Activated naive CD8-positive, alpha-beta T cell treated with anti-CD3 and anti-CD28 coated beads for 36 hours (primary cell): ENCODE measurements at places on chromosomes 7 and 10. TPM values are rescaled to one million over a fixed set of nuclear protein-coding genes. Genes with fewer than 3 reads are reported as not detected.

DNA sequence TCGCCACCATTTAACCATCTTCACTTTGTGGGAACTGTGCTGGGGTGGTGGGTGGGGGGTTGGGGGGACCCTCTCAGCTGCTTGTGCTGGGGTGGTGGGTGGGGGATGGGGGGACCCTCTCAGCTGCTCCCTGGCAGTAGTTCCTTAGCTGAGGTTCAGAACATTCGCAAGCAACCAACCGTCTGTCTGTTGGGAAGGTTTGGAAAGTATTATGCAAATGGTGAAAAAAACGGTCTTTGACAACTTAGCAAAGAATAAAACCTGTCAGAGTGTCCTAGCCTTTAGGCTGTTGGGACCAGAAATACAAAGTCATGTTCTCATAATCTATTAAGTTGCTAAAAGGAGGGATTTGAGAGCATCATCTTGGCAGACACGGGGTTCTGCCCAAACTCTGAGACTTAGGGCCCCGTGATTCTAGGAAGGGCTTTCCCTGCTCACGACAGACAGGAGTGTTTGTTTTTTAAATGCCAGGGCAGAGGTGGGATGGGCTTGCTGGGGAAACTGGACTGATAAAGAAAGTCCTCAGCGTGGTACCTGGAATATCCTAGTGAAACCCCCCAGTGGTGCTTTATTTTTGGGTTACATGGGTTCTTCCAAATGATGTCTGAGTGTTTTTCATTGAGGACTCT is 14.1 kb upstream of the SRGN start:
- no peaks in the 10 kb centered on the region for H3K27me3 ChIP-seq
- DNase-seq, result no peak
- peaks cover 6% of the 10 kb centered on the region for H3K4me1 ChIP-seq
- H3K27ac ChIP-seq, result no peak overlapping the region
- H3K4me3 ChIP-seq, result no peak overlapping the region

The FIGNL1 gene
- 47.5 TPM for total RNA-seq

The TRIM73 gene
- total RNA-seq, result 1.5 TPM

GRCh38 chr10:78755063-78755701 is 313.6 kb upstream of the ZMIZ1 start:
- peaks cover 26% of the 10 kb centered on the region for H3K27me3 ChIP-seq
- H3K36me3 ChIP-seq, result no peaks in the 10 kb centered on the region
- H3K4me3 ChIP-seq, result no peak overlapping the region

The ASB10 gene
- total RNA-seq, result not detected

DNA sequence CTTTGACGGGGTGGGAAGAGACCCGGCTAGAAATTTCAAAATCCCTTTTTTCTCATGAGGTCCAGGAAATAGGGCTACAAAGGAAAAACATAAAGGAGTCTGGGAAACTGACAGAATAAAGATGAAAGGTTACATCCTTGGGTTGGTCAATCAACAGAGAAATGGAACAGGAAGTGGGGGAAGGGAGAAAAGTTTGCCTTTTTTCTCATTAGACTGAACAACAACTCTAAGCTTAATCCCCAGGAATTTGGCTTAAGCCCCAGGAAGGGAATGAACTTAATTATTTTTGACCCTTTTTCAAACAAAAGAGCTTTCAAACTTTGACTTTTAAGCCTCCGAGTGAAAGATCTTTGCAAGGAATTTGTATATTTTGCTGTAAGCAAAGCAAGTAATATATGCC is 32.7 kb downstream of the LGI1 start:
- no peak overlapping the region for H3K4me3 ChIP-seq
- no peak for DNase-seq
- no peaks in the 10 kb centered on the region for H3K36me3 ChIP-seq
- peaks cover 8% of the 10 kb centered on the region for H3K27me3 ChIP-seq

The PLEKHS1 gene
- 0.24 TPM for total RNA-seq

The CNNM1 gene
- total RNA-seq, result 1.0 TPM

The FAM241B gene
- total RNA-seq, result 9.9 TPM

- peaks cover 5% of the 10 kb centered on the region for H3K27me3 ChIP-seq
- no peak overlapping the region for H3K4me3 ChIP-seq
- H3K36me3 ChIP-seq, result no peaks in the 10 kb centered on the region
- H3K4me1 ChIP-seq, result peaks cover 10% of the 10 kb centered on the region
- DNase-seq, result no peak
Observed at GRCh38 chr10:11636697-11637303, 25.4 kb upstream of the USP6NL start.

GRCh38 chr10:34104829-34105572 is 710.1 kb downstream of the PARD3 start:
- no peak for DNase-seq
- H3K4me1 ChIP-seq, result no peaks in the 10 kb centered on the region
- no peaks in the 10 kb centered on the region for H3K36me3 ChIP-seq
- H3K4me3 ChIP-seq, result no peak overlapping the region

DNA sequence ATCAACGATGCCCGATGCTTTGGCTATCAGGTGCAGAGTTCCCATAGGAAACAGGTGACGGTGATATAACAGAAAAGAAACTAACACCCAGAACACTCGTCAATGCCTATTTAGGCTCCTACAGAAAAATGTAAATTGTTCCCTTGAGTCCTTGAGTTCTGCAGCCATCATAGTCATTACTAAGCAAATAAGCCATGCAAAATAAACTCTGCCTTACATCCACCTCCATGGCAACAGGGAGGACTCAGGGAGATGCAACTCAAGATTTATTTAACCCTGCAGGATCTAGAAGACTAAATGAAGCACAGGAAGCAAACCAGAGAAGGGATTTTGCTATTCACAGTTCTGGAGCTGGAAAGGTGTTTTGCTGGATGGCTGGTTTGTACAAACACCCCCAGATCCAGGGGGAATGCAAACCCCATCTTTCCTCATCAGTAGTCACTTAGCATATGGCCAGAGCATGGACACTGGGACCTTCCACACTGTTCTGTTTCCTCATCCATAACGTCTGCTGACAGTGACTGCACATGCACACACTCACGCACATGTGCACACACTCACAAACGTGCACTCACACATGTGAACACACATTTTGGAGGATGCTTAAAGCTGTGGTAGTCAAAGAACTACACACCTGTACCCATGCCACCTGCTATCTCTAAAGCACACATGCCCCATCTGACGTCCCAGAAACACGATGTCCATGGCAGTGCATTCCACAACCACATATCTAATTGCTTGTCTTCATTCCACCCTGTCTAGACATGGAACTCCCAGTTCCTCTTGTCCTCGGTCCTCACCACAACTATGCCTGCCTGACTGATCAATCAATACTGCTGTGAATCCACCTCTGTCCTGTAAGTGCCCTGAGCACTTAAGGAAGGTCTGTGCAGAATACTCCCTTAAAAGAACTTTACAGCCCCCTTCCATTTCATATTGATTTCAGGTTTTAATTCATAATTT is 178.2 kb downstream of the COBL start:
- no peaks in the 10 kb centered on the region for H3K36me3 ChIP-seq
- DNase-seq, result no peak
- H3K27ac ChIP-seq, result no peak overlapping the region
- H3K27me3 ChIP-seq, result no peaks in the 10 kb centered on the region
- H3K4me3 ChIP-seq, result no peak overlapping the region

GRCh38 chr7:40839881-40840280 is 705.1 kb downstream of the SUGCT start:
- no peaks in the 10 kb centered on the region for H3K36me3 ChIP-seq
- no peak for DNase-seq
- no peaks in the 10 kb centered on the region for H3K4me1 ChIP-seq
- no peaks in the 10 kb centered on the region for H3K27me3 ChIP-seq
- no peak overlapping the region for H3K27ac ChIP-seq

DNA sequence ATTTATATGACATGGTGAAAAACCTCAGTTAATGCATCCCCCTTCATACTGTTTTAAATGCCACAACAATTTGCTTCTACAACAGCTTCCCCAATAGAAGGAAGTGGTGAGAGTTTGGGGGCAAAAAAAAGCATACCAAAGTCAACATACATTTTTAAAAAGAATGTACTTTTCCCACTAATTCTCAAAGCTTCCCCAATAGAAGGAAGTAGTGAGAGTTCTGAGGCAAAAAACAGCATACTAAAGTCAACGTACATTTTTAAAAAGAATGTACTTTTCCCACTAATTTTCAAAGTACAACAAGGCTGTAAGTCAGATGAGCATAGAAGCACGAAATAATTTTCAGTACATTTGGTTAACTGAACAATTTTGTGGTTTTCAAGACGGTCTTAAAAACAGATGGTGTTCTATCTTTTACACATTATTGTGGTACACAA is 24.0 kb downstream of the WASL start:
- H3K27ac ChIP-seq, result no peak overlapping the region
- DNase-seq, result no peak
- no peak overlapping the region for H3K4me3 ChIP-seq
- H3K27me3 ChIP-seq, result no peaks in the 10 kb centered on the region
